ENCODE measurements at places on chromosomes 11 and 22.

- no peak for DNase-seq
Observed at GRCh38 chr22:30427871-30428270, 2.3 kb downstream of the MTFP1 start.

GRCh38 chr22:47174096-47174495 lies 411.6 kb downstream of the TBC1D22A start:
- no peak for DNase-seq

GRCh38 chr22:23281406-23282088 lies 101.2 kb downstream of the BCR start:
- peak; percentile 28 for DNase-seq

DNA sequence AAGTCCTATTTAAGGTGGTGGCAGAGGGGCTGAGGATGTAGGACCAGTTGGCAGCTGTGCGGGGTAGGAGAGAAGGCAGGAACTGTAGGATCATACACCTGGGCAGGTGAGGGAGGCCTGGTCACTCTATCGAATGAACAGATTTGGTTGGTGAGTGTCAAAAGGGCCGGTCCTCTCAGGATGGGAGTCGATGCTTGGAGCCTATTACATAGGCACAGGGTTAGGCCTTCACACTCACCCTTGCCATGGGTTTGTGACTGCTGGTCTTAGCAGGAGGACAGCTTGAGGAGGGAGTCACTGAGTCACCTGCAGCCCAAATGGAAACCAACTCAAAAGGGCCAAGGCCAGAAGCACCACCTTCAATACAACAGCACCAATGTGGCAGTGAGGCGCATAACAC lies 80.2 kb upstream of the NARS2 start:
- DNase-seq = no peak

DNA sequence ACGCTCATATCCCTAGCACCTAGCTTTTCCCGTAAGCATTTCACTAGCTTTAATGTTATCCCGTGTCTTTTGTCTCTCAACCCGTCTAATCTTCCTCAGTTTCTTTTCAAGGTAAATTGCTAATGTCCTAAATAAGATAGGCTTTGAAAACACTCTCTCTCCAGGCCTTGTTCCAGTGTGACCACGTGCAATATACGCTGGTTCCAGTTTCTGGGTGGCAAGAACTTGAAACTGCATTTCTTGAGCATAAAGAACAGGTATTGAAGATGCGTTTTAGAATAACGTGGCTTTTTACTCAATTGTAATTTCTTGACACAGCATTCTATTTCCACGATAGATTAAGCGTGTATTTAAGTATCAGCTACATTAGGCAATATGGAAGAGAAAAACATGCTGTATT lies 1.1 kb downstream of the CDC45 start:
- no peak for DNase-seq

- no peak for DNase-seq
Observed at GRCh38 chr11:132913295-132913694, 619.0 kb downstream of the OPCML start.

DNA sequence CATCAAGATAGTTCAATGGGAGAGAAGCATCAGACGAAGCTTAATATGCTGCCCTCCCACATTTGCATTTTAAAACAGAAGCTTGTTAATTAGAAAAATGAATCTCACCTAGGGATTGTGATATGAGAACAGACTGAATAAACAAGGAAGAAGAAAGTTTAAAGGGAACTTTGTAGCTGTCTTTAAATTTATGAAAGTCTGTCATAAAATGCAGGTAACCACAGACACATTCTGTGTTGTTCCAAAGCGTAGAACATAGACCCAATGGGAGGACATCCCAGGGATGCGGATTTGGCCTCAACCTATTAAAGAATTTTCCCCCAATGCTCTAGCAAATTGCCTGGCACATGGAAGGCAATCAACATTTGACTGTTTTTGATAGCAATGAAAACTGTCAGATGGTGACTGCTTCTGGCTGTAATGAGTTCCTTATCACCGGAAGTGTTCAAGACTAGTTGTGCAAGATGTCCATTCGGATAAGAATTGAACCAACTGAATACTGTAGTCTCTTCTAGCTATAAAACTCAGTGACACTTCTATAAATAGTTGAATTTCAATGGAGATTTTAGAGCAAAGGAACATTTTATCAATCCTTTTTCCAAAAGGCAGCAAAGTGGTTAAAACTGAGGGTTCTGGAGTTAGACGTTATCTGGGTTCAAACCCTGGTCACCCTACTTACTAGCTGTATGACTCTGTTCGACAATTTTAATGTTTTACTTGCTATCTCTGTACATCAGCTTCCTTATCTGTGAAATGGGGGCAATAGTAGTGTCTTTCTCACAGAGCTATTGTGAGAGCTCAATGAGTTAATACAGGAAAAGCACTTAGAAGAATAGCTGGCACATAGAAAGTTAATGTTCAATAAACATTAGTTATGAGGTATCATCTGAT lies 64.9 kb downstream of the LIF start:
- no peak for DNase-seq

DNA sequence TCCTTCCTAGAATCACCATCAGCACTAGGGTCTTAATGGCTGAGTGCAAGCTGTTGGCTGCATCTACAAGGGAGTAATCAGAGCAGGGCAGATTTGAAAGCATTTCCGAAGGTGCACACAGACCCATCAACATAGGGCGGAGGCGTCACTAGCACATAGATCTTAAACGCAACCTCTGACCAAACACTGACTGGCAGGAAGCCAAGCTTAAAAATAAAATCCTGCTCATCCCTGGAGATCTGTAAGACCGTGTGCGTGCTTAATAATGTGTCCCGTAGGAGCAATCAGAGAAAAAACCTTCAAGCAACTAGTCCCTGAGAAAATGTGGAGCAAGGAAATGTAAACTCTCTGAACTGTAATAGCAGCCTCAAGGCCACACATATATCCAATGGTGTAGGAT lies 470.5 kb downstream of the ETS1 start:
- no peak for DNase-seq

DNA sequence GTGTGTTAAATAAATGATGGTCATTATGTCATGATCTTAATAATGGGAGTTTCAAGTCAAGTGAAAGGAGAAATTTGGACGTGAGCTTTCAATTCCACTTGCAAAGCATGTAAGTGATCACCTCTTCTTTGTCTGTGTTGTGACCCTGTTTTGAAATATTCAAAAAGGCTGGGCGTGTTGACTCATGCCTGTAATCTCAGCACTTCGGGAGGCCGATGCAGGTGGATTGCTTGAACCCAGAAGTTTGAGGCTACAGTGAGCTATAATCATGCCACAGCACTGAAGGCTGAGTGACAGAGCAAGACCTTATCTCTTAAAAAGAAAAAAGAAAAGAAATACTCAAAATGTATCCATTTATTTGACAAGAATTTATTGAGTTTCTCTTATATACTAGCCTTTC lies 32.9 kb upstream of the EED start:
- no peak for DNase-seq

DNA sequence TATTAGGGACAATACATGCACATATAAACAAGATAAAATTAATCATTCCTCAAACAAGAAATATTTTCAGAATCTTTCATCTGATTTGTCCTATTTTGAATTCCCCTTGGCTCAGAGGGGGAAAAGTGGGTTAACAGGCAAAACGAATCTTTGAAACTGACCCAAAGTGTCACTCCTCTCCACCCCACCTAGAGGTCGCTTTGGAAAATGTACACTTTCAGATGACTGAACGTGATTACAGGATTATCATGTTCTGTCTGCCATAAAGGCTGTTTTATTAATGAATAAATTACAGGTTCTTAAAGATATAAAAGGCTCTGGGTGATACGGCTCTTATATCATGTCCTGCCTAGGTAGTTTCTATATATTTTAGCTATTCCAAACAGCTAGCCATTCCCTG lies 1735.0 kb downstream of the LRRC4C start:
- no peak for DNase-seq

DNA sequence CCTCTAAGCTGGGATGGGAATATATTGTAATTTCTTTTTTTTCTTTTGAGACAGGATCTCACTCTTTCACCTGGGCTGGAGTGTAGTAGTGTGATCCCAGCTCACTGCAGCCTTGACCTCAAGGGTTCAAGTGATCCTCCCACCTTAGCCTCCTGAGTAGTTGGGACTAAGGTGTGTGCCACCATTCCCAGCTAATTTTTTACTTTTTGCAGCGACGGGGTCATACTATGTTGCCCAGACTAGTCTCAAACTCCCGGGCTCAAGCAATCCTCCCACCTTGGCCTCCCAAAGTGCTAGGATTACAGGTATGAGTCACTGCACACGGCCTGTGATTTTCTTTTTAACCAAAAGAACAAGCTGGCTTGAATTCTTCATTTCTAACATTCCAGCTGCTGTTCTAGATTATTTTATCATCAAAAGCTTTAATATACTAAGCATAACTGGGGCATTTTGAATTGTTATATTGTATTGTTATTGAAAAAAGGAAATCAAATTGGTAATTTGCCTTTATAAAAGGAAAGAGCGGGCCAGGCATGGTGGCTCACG lies 26.8 kb upstream of the PPP2R1B start:
- DNase-seq = no peak

GRCh38 chr11:35190804-35191348 lies 51.9 kb downstream of the CD44 start:
- DNase-seq = no peak

DNA sequence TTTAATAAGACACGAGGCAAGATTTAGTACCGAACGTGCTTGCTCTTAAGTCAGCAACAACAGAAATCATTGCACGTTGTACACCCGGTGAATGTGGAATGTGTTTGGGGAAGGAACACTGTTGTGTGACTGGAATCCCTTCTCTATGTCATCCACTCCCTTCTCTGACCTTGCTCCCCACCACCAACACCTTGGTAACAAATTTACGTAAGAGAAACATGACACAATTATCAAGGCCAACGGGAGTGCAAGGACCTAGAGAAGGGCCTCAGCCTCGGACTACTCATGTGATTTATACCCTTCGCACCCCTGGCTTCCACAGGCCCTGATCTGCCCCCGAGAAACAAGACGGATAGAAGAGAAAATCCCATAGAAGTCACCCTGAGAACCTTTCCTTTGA lies 236.2 kb downstream of the LARGE1 start:
- DNase-seq = no peak

- no peak for DNase-seq
Observed at GRCh38 chr11:17673951-17674350, 45.4 kb upstream of the MYOD1 start.

GRCh38 chr11:43012606-43013005 lies 299.2 kb upstream of the API5 start:
- DNase-seq = no peak

- DNase-seq = no peak
Observed at GRCh38 chr22:47129902-47130635, 367.6 kb downstream of the TBC1D22A start.

DNA sequence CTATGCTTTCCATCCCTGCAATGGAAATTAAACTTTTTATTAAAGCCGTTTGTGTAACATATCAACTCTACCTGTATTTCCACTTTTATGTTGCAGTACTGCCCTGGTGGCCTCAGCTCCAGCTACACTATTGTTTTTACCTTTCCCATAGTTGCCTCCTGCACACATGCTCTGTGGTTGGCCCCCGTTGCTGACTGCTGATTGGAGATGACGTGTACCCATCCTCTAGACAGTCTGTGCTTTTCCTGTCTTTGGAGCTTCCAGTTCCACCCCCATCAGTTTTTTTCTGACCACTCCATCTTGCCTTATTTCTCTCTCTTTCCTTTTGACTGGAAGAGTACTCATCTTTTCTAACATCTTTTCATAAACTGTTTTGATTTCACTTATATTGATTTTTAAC lies 123.8 kb downstream of the TEAD1 start:
- DNase-seq = no peak

- no peak for DNase-seq
Observed at GRCh38 chr11:2366276-2366675, 10.8 kb upstream of the CD81 start.

GRCh38 chr11:79487412-79487811 lies 46.6 kb upstream of the TENM4 start:
- no peak for DNase-seq

DNA sequence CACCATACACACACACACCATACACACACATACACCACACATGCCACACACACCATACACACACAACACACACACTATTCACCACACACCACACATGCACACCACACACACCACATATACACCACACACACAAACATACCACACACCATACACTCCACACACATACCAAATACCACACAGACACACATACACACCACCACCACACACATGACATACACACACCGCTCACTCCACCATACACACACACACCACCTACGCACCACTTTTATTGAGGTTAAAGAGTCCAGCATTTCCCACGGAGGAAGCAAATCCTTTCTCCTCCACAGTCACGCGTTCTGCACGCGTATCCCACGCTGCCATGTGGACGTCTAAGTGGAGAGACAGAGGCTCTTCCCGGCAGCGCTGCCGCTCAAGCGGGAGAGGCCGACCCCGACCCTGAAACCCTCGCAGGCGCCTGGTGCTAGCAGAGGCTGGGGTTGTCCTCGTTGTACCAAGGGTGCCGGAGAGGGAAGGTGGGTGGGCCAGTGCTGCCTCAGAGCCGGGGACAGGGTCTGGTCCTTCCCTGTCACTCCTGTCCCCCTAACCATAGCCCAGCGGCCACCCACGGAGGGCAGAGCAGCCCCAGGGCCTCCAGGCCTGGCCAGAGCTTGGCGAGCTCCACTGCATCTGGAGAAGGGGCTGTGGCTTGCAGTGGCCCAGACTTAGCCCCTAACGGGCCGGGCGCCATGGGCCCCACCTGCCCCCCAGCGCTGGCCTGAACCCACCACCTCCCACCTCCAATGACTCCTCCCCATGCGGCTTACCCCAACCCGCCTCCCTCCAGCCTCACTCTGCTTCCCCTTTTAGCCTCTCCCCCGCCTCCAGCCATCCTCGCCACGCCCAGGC lies 1495.0 kb downstream of the BRD1 start:
- DNase-seq = no peak

DNA sequence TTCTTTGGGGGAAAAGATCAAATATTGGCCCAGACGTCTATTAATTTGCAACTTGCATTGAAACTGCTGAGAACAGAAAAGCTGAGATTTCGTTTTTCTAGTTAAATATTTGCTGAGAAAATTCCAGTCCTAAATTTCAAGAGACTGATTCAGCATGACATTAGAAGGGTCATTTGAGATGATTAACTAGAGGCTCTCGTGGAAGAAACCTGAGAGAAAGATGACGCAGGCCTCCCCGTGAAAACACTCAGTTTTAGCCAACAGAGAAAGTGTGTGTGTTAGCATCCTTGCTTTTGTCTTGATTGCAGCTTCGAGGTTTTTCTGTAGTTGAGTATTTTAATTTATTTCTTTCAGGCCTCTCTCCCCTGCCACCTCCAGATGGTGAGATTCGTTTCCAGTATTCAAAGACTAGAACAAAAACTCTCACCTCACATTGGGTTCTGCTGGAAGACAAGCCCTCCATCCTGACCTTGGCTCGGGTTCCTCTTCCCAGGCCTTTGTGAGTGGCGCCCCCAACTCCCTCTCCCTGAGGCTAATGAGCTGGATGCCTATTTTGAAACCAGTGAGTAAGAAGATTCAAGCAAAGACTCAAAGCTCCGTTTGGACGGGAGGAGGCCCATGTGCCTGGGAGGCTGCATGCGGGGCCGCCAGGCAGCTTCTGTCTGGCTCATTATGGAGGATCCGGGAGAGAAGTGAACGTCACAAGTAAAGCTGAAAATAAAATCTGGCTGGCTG lies 52.4 kb downstream of the CELSR1 start:
- peak; percentile 52 for DNase-seq

All from stromal cell of bone marrow (primary cell).